ENCODE measurements at places on chromosomes 12 and 14.

- DNase-seq = no peak
Observed at GRCh38 chr12:52407918-52408317, 1.8 kb upstream of the KRT82 start.

DNA sequence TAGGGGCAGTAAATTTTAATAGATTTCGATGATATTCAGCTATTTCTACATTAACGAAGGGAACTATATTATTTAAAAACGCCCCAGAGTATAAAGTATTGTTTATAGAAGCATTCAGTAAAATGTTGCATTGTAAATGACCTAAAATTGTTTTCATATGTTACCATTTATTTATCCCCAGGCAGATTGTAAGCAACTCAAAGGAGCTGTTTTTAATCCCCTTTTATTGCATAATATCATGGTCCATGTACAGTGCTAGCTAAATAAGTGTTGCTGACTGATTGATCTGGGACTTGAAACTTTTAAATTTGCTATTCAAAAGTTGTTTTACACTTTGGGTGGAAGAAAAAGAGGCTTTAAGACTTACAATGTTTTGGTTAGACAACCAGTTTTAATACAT, 199.0 kb upstream of the SLC38A2 start:
- DNase-seq = no peak

DNA sequence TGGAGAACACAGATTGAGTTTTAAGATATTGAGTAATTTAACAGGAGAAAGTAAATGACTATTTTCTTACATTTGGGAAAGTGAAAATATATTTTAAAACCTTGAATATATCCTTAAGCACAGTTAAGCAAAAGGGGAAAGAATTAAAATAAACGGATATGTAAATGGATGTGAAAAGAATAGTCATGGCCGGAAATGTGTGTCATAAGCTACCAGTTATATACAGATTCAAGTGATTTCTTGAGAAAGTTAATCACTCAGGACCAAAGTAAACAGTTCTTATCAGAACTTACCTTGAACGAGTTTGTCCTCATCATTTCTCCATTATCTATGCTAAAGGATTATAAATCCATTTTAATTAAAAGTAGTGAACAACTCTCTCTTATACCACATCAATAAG, 33.4 kb downstream of the C12orf75 start:
- no peak for DNase-seq

GRCh38 chr12:5746036-5746908, 198.8 kb downstream of the ANO2 start:
- no peak for DNase-seq

GRCh38 chr12:74408601-74409166, 129.0 kb upstream of the ATXN7L3B start:
- no peak for DNase-seq

DNA sequence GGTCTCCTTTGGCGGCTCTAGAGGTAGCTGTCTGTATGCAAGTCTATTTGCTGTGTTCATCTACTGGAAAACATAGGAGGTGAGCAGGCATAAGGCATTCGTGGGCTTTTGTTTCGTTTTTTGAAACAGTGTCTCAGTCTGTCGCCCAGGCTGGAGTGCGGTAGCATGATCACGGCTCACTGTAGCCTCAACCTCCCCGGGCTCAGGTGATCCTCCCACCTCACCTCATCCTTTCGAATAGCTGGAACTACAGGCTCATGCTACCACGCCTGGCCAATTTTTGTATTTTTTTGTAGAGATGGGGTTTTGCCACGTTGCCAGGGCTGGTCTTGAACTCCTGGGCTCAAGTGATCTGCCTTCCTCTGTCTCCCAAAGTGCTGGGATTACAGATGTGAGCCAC, 27.5 kb downstream of the FLVCR2 start:
- DNase-seq = no peak

DNA sequence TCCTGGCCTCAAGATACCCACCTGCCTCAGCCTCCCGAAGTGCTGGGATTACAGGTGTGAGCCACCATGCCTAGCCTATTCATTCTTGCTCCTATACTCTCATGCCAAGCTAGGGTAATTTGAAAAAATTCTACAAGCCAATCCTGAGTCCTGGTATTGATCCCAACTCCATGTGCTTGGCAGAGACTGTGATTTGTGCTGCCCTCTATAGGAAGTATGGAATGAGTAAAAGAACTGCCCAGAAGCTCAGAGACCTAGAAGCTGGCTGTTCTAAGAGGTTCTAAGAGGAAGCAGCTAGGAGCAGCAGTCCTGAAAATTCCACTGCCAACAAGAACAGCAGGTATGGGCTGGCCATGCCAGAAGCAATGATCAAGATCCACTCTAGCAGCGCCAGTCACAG, 402.5 kb downstream of the PCNX1 start:
- no peak for DNase-seq

DNA sequence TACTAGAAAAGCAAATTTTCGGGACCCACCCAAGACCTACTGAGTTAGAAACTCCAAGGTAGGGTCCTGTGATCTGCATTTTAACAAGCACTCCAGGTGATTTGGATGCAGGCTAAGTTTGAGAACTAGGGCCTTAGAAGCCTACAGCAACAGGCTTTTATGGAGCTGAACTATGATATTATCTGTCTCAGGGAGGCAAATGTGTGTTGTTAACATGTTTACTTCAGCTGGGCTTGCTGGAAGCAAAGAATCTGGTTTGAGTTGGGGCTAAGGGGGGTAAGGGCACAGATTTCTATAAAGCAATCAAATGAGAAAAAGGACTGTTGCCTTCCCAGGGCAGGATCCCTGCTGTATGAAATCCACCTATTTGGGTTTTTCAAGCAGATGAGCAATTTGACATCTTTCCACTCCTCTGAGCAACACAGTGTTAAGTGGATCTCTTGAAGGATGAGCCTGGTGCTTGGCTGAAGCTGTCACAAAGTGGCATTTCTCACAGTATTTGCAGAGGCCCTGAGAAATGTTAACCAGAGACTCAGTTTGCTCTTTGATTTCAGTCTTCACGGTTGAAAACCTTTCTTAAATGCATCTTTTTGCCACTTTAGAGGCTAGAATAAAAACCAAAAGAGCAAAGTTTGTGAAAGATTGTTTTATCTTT, 36.2 kb upstream of the SOCS2 start:
- no peak for DNase-seq

GRCh38 chr12:63387771-63388170, 236.8 kb upstream of the AVPR1A start:
- peak; percentile 29 for DNase-seq

DNA sequence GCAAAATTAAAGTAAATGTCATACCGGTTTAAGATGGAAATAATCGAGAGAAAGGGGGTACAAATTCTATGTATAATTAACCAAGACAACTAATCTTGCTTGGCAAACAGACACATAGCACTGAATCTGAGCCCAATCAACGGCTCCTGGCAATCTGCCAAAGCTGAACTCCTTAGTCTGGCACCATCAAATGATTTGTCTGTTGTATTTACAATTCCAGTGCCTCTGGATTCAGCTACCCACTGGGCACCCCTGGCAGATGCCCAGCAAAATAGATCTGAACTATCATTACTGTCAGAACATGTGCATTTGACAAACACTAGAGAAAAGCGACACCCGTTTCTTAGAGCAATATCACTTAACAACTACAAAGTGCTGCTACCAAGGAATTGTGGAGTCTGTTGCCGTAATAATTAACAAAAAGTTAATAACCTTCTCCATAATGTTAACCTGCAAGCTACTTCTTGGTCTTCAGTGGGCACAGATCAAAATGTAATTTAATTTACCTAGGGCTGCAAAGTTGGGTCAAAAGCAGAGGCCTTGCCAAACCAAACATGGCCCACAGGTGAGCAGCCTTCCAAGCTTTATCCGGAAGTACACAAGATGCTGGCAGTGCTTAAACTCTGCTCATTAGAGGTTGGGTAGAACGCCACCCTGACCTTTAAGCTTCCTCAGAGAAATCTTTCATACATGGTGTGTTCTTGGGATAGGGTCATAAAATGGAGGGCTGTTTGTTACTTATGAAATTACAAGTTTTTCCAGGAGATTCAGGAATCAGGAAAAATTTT, 7.6 kb downstream of the EGLN3 start:
- peak; percentile 76 for DNase-seq

DNA sequence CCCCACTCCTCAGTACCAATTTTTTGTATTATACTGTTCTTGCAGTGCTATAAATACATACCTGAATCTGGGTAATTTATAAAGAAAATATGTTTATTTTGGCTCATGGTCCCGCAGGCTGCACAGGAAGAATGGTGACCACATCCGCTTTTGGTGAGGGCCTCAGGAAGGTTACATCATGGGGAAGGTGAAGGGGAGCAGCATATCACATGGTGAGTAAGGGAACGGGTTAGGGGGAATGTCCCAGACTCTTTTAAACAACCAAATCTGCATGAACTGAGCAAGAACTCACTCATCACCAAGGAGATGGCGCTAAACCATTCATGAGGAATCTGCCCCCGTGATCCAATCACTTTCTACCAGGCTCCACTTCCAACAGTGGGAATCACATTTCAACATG, 40.0 kb downstream of the OSBPL8 start:
- DNase-seq = peak; percentile 29

DNA sequence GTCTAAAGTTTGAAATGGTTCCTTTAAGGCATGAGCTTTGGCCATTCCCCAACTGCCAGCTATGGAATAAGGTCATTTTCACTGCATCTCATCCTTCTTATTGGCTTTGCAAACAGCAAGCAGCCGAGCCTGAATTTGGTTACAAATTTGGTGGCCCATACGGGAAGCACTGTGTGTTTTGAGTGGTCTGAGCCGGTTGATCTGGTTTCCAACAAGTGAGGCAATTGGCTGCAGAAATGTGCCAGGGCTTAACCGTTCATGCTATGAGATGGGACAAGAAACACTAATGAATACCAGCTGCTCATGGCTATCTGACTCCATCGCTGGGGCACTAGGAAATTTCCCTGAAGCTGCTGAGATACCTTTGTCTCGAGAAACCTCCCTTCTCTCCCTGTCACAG, 9.3 kb downstream of the EDDM3A start:
- DNase-seq = no peak

DNA sequence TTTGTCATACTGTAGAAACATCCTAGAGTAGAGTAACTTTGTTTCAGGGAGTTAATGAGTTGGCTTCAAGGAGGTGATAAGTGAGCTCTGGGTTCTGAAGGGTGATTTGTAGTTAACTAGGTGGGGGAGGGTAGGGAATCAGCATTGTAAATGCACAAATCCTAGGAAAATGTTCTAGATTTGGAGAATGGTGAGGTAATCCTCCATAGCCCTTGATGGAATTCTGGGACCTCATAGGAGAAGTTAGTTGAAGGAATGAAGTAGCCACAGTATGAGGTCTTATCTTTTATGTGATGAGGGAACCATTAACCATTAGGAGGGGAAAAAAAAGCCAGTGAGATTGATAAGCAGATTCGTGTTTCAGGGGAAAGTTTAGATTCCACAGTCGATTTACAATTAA, 8.0 kb downstream of the CNOT2 start:
- peak; percentile 20 for DNase-seq
